ENCODE measurements at places on chromosomes 7 and 10.

GRCh38 chr7:78317371-78317770, 518.8 kb downstream of the PHTF2 start:
- no peak for DNase-seq

GRCh38 chr7:16850614-16851466, 30.9 kb downstream of the AGR3 start:
- DNase-seq, result no peak

DNA sequence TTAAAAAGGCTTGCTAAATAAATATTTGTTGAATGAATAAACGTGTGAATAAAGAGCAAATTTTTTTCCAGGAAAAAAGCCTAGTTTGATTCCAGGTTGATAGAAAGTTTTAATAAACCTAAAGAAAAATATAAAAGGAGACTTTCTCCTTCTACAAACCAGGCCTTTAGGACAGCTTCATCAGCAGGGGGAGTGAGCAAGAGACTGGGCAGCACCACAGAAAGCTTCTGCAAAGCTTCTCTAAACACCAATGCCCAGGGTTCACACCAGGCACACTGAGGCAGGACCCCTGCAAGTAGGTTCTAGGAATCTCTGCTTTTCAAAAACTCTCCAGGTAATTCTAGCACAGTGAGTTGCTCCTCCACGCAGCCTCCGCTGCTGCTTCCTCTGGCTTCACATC, 66.4 kb upstream of the SEC61G start:
- no peak for DNase-seq

- DNase-seq, result no peak
Measured at GRCh38 chr10:106708506-106708905, 456.0 kb downstream of the SORCS1 start.

GRCh38 chr10:36280321-36280741, 638.2 kb upstream of the FZD8 start:
- no peak for DNase-seq

- no peak for DNase-seq
Measured at GRCh38 chr10:34364253-34365037, 450.7 kb downstream of the PARD3 start.

DNA sequence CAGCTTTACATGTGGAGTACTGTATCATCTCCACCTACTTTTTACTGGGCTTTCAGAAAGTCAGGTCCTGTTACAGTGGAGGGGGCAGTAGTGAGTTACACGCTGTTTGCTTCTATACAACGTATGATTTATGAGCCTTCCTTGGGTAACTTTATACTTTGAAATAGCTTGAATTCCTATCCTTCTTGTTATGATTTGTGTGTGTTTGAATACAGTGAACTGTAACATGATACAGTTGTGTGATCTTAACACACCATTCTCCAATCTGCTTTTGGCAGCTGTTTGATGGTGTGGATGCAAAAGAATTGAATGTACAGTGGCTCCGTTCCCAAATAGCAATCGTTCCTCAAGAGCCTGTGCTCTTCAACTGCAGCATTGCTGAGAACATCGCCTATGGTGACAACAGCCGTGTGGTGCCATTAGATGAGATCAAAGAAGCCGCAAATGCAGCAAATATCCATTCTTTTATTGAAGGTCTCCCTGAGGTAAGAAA, 41.7 kb downstream of the SP8 start:
- DNase-seq, result no peak

DNA sequence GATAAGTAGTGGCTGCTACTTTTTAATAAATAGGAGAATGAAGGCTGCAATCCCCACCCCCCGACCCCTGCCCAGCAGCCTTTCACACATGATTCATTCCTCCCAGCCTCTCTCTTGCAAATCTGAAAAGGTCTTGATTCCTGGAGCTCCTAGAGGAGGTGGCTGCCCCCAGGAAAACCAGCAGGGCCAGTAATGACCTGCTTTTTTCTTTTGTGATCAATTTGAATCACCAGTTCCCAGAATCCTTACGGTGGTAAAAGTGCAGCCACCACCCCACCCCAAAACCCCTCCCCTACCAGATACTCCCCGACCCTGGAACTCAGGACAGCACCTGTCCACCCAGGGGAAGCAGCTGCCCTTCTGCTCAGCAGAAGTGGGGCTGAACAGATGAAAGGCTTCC, 108.9 kb downstream of the C10orf105 start:
- DNase-seq, result no peak

DNA sequence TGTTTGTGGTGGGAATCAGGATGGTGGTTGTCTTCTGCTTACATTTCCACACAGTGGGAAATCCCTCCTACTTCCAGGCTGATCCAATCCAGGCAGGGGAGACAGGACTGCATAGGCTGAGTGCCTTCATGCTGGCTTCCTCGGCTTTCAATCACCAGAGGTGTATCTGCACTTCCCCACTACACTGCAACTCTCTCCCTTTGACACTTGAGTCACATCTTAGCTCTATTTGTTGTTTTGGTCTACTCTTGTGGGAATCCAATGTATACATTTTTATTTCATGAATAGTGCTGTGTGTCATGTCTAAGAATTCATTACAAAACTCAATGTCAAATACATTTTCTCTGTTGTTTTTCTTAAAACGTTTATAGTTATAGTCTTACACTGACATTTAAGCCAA, 735.6 kb downstream of the XPNPEP1 start:
- no peak for DNase-seq

DNA sequence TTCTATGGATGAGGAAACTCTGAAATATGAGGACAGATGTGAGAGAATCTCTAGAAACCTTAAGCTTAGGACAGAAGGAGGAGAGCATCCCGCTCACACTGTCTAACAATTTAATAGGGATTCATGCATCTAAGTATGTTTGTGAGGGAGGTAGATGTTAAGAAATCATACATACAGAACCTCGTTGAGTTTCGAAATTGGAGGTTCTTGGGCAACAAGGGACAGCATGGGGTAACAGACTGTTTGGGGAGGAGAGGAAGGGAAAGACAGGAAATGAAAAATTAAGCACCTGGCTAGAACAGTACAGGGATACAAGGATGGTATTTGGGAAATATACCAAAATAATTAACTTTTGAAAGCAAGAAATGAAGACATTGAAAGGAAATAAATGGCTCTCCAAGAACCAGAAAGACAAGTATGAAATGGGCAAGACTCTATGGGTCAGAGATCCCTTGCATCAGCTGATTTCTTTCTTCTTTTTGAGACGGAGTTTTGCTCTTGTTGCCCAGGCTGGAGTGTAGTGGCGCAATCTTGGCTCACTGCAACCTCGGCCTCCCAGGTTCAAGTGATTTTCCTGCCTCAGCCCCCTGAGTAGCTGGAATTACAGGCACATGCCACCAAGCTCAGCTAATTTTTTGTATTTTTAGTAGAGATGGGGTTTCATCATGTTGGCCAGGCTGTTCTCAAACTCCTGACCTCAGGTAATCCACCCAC, 207.9 kb downstream of the CTNNA3 start:
- DNase-seq, result no peak

DNA sequence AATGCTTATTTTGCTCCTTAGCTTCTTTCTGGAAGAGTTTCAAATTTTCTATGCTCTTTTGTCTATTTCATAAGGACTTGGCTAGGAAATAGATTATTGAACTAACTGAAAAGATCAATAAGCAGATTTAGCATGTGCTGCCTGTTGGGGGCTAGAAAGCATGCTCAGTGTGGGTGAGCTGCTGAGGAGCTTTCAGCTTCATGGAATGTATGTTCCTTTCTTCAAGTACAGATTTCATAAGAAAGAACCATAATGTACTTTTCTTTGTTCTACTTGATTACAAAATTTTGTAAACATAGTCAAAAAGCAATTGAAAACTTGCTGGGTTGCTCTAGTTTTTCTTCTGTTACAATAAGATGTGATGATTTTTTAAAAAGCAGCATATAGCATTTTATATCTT, 73.8 kb downstream of the TAF3 start:
- no peak for DNase-seq

DNA sequence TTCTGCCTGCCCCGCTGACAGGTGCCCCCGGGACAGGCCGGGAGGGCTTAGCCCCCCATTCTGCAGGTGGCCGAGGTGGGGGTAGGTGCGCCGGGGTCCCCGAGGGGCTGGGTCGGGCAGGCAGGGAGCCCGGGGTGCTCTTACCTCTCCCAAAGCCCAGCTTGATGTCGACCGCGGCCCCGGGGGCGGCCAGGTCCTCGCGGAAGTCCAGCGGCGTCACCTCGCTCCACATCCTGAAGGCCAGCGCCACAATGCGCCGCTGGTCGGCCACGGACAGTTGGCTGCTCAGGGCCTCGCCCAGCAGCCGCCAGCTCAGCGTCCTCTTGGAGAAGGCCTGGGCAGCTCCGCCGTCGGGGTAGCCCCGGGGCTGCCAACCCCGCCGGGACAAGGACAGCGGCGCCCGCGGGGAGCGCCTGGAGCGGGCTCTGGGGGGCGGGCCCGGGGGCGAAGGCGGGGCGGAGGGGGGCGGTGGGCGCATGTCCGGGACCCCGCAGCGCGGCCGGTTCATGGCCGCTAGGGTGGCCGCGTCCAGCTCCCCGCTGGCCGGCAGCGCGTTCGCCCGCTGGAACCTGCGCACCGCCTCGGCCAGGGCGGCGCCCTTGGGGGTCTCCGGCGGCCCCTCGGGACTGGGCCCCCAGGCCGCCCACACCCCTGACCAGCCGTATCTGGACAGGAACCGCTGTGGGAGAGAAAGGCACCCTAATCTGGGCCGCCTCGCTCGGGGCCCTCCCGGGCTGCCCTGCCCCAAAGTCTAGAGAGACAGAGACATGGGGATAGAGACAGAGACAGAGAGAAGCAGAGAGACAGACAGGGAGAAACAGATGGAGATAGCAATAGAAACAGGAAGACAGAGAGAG, 1.7 kb downstream of the MMP21 start:
- no peak for DNase-seq

- no peak for DNase-seq
Measured at GRCh38 chr7:109901926-109902325, 1189.0 kb upstream of the LRRN3 start.

- DNase-seq, result no peak
Measured at GRCh38 chr7:82445271-82445670, 1.7 kb upstream of the CACNA2D1 start.

- DNase-seq, result no peak
Measured at GRCh38 chr7:151699928-151700319, 177.0 kb downstream of the PRKAG2 start.

DNA sequence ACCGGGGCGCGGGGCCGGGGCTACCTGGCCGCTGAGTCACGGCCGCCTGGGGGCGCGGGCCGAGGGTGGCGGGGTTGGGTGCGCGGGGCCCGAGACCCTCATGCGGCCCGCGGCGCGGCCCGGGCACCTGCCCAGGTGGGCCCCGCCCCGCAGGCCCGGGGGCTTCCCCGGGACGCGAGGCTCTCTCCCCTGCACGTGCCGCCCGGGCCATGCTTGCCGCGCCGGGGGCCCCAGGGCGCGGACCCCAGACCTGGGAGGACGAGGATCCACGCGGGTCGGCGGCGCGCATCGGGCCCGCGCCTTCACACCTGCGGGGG, 402 bp downstream of the MAFK start:
- DNase-seq, result peak; percentile 51

- no peak for DNase-seq
Measured at GRCh38 chr7:114182837-114183236, 231.8 kb upstream of the FOXP2 start.

GRCh38 chr7:29809533-29810155, 3.3 kb downstream of the WIPF3 start:
- DNase-seq, result no peak

GRCh38 chr7:130379019-130379418, 1.3 kb upstream of the CPA1 start:
- no peak for DNase-seq

GRCh38 chr10:35349389-35349915, 13.1 kb downstream of the CCNY start:
- DNase-seq, result no peak

GRCh38 chr7:92246360-92247101, 757 bp downstream of the ANKIB1 start:
- peak; percentile 26 for DNase-seq

DNA sequence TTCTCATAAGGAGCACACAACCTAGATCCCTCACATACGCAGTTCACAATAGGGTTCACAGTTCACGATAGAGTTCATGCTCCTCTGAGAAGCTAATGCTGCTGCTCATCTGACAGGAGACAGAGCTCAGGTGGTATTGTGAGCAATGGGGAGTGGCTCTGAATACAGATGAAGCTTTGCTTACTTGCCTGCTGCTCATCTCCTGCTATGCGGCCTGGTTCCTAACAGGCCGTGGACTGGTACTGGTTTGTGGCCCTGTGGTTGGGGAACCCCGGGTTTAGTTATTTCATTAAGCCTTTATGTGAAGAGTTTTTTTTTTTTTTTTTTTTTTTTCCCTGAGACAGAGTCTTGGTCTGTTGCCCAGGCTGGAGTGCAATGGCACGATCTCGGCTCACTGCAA, 19.4 kb downstream of the SLK start:
- no peak for DNase-seq

GRCh38 chr7:110600956-110601355, 490.0 kb upstream of the LRRN3 start:
- no peak for DNase-seq

- no peak for DNase-seq
Measured at GRCh38 chr10:113853578-113854012, 287 bp downstream of the DCLRE1A start.

- DNase-seq, result no peak
Measured at GRCh38 chr10:1933215-1933614, 195.9 kb upstream of the ADARB2 start.

DNA sequence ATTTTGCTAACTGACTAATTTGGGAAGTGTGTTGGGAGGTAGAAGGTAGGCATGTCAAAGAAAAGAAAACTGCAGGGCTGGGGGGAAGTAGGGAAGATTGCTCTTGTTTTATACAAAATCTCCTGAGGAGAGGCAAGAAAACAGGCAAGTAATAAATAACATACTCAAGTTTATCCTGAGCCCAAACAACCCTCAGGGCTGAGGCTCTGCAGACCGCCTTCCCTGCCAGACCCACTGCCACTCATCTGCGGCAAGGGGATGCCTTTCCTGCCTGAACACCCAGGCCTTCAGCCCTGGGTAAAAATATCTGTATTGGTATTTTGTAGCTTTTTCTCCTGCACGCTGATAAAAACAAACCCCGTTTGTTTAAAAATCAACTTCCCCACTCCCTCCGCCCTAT, 399.8 kb upstream of the NFE2L3 start:
- no peak for DNase-seq

DNA sequence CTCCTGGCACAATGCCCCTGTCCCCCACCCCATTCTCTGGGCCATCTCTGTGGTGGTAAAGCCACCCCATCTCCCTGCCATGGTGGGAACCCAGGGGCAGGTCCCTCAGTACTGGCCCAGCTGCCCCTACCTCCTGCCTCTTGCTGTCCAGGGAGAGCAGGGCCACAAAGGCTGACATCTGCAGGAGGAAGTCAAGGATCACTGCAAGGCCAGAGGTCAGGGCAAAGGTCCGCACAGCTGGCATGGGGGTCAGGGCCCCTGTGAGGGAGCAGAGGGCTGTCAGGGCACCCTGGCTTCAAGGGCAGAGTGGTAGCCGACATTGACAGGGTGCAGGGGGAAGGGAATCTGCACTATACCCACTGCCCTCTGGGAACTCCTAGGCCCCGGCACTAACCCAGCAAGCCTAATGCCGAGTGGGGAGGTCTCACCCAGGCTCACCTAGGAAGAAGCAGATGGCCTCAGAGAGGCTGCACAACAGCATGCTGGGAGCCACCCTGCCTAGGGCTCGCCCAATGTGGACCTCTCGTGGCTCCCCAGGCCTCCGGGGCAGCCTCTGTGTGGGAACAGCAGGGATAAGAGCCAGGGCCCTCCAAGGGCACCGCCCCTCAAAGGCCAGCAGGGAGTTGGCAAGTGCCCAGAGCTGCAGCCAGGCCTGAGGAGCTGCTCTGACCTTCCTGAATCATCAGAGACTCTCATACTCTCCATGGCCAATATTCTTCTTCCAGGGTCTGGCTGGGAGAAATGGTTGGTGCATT, 7.7 kb downstream of the NPC1L1 start:
- no peak for DNase-seq

GRCh38 chr7:35605760-35606159, 89.2 kb downstream of the HERPUD2 start:
- DNase-seq, result no peak

GRCh38 chr7:143279186-143280098, 5.3 kb upstream of the TMEM139 start:
- no peak for DNase-seq
